ENCODE measurements at places on chromosomes 12 and 14.

- no peak for DNase-seq
Observed at GRCh38 chr14:23566112-23566777, 1.3 kb downstream of the AP1G2 start.

DNA sequence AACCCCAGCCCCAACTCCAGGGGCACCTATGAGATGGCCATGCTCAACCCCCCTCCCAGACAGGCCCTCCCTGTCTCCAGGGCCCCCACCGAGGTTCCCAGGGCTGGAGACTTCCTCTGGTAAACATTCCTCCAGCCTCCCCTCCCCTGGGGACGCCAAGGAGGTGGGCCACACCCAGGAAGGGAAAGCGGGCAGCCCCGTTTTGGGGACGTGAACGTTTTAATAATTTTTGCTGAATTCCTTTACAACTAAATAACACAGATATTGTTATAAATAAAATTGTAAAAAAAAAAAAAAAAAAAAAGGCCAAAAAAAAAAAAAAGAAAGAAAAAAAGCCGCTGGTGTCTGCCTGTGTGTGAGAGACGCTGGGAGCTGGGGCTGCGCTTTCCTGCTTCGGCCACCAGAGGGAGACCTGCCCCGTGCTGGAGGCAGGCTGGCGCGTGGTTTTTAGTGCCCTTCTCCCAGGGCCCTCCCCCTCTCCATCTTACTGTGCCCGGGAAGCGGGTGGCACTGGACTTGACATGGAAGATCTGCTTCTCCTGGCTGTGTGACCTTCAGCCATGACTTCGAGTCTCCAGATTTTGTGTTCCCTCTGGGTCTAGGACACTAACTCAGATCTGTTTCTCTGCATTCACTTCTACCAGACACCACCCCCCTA, 3.4 kb upstream of the NXPH4 start:
- peak; percentile 88 for DNase-seq

- no peak for DNase-seq
Observed at GRCh38 chr14:55802986-55803872, 223.2 kb downstream of the KTN1 start.

GRCh38 chr12:69022674-69023073, 89.7 kb upstream of the CPM start:
- DNase-seq, result no peak

GRCh38 chr12:81597928-81598604, 161.1 kb downstream of the PPFIA2 start:
- no peak for DNase-seq

DNA sequence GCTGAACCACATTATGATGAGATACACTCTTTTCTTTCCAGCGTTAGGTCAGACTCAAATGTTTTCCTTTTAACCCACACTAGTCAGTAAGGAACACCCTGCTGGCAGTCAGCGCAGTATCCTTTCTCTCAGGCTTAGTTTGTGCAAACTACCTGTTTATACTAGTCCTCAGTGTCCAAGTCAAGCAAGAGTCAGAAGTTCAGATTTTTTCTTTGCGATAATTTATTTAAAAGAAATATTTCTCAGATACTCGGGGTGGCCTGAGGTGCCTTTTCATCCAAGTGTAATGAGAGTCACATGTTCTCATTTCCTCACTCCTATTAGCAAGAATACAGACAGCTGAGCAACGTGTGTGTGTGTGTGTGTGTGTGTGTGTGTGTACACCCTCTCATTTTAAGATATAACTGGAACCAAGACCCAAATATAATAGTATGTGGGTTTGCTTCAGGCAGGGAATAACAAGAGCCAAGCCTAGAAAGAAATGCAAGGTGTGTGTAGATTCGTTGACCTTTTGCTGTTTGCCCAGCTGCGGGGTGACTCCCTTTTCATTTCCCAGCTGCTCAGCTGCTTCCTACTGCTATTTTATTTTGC, 182.7 kb downstream of the KICS2 start:
- peak; percentile 51 for DNase-seq

GRCh38 chr12:4908684-4909409, 858 bp upstream of the KCNA1 start:
- DNase-seq, result peak; percentile 10

DNA sequence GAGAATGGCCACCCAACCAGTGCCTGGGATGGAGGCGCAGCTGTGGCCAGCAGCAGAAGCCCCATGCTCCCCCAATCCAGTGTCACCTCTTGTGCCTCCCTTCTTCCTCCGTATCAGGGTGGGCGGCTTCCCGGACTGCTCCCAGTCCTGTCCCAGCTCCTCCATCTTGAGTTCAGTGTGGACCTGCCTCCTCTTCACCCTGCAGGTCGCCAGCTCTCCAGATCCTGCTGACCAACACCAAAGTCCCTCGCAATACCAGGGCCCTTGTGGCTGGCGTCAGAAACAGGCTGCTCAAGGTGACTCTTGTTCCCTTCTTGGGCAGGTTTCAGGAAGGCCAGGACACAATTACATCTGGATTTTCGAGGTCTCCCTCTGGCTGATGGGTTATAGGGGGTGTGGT, 17.0 kb downstream of the MVK start:
- no peak for DNase-seq

GRCh38 chr12:50482571-50482970, 22.2 kb upstream of the DIP2B start:
- DNase-seq, result no peak

DNA sequence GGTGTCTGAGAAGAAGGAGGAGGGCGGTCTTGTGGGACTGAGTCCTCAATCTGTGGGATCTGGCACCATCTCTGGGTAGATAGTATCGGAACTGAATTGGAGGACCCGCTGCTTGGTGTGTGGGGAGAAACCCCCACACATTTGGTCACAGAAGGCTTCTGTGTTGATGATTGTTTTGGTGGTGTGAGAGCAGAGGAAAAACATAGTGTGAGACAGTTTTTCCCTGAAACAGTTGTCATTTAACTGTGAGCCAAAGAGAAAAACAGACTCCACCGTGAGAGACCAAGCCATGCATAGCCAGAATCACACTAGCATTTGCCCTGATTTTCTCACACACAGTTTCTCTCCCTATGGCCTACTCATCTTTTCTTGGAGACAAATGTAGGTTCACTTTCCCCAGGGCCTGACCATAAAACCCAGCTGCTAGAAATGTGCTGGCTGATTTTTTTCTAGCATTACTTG, 91.4 kb upstream of the FLRT2 start:
- peak; percentile 72 for DNase-seq

DNA sequence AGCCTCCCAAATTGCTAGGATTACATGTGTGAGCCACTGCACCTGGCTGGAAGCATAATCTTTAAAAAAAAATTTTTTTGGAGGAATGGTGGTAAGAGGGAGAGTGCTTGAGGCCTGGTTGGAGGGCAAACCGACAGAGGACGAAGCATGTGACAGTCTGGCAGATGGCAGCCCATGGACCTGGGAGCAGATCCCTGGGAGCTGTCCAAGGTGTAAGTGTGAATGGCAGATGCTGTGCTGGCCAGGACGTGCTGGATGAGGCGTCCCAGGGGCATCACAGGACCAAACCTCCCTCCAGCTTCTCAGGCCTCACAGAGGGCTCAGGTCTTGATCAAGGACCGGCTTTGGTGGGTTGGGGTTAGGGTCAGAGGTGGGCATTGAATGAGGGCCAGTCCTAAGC, 128.4 kb upstream of the NCOR2 start:
- DNase-seq, result no peak

GRCh38 chr14:93337143-93337753, 4.4 kb upstream of the BTBD7 start:
- DNase-seq, result no peak

GRCh38 chr14:27072589-27072988, 474.8 kb upstream of the NOVA1 start:
- no peak for DNase-seq

DNA sequence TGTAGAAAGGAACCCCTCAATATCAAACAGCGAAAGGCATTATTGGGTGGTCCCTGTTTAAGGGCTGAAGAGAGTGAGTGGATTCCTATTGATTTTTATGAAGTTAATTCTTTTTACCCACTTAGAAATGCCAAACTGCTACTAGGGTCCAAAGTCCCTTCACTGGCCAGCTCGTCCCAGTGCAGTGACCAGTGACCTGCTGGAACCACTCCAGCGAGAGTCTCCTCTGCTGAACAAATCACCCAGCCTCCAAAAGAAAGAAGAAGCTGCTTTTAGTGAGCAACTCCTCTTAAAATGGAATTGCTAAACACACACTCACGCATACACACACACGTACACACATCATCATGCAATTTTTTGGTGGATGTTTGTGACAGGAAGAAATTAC, 198.2 kb upstream of the PLEKHG7 start:
- DNase-seq, result peak; percentile 16

GRCh38 chr12:117360222-117360550, 1.2 kb downstream of the NOS1 start:
- no peak for DNase-seq

- DNase-seq, result no peak
Observed at GRCh38 chr12:103160622-103161021, 203.1 kb downstream of the ASCL1 start.

DNA sequence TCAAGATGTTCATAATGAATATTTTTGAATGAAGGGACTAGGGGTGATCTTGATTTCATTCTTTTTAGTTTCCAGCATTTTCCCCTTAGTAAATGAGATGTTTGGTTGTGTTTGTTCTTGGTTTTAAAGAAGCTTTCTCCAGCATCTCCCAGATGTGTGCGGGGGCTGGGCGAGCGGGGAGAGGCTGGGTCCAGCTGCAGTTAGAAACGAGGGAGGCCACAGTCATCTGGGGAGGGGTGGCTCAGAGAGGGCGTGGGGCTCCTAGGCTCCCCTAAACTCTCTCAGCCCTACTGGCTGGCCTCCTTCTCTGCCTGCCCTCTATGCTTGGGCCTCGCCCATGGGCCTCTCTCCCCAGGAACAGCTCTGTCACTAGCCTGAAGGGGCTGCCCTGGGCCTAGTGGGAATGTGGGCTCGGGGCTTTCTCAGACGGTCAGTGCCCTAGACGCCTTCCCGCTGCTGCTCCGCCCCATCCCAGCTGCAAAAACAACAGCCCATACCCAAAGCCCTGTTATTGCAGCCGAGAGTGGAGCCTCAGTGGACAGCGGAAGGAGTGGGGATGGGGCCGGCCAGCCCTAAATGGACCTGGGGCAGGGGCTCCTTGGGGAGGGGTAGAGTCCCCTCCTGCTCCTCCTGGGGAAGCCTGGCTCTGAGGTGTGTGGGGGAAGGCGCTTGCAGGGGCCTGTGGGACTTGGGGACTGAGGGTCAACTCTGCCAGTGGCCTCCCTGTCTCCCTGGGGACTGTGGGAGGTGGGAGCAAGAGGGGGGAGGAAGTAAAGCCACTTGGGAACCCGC, 18.3 kb upstream of the EIF2B2 start:
- no peak for DNase-seq

DNA sequence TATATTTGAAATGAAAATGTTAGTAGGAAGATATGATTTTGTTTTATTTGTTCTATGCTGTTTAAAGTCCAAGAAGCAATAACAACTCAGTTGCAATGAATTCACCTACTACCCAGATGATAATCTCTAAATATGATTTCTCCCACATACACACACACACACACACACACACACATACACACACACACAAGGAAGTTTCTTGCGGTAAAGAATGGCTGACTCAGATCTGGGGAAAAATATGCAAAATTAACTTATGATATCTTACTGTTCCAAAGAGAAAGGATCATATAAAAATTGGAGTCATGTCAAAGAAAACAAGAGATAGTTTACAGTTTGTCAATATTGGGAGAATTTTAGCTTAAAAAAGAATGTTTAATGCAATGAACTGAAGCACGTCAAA, 456.7 kb downstream of the SLC16A7 start:
- DNase-seq, result no peak

DNA sequence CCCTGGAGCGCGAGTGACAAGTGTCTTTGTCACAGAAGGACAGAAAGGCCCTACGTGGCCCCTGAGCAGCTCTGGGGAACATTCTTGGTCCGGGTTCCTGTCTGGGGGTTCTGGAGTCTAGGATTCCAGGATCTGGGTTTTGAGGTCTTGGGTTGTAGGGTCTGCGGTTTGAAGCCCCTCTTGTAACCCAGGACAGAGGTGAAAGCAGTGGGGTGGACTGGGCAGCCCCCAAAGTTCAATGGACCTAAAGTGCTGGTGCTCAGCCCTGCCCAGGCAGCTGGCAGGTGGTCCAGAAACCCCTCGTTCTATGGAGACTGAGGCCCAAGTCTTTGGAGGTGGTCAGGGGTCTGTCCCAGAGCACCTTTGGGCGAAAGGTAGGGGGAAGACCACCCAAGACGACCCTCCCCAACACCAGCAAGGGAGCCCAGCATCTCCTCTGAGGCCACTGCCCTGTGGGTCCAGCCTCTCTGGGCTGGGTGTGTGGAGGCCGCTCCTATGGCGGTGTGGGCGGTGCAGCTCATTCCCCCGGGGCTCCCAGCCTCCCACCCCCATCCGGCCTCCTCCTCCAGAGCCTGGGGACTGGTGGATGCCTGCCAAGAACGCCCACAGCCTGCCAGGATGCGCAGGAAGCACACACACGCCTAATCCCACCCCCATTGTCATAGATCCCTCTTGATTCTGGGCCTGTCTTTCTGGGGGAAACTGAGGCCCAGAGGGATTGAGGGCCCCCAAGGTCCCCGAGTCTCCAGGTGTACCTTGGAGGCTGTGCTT, 30.2 kb upstream of the ANKRD9 start:
- DNase-seq, result peak; percentile 76

DNA sequence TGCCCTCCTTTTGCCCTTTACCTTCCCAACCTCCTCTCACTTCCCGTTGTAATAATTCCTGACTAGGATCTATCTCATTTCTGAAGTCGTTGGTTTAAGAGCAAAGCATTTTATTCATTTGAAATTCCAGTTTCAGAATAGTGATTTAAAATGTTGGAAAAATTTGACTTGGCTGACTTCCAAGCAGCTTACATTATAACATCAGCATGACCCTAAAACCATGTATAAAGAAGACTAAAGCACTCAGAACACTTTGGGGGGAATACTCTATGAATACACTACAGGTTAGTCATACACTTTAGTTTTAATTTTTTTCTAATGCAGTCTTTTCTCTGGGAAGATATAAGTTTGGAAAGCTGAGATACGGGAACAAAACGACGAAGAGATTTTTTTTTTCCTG, 161.1 kb downstream of the BTG1 start:
- peak; percentile 43 for DNase-seq

GRCh38 chr12:11916771-11917170, 154.0 kb upstream of the BCL2L14 start:
- no peak for DNase-seq

GRCh38 chr14:20628063-20628854, 13.2 kb downstream of the OR6S1 start:
- DNase-seq, result no peak

- DNase-seq, result no peak
Observed at GRCh38 chr14:39733741-39734140, 301.5 kb upstream of the FBXO33 start.

DNA sequence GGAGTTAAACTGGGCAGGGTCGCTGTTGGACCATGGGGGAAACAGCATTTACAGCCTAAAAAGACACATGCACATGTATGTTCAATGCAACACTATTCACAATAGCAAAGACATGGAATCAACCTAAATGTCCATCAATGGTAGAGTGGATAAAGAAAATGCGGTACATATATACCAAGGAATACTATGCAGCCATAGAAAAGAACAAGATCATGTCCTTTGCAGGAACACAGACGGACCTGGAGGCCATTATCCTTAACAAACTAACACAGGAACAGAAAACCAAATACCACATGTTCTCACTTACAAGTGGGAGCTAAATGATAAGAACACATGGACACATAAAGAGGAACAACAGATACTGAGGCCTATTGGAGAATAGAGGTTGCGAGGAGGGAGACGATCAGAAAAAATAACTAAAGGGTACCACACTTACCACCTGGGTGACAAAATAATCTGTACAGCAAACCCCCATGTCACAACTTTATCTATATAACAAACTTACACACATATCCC, 25.0 kb upstream of the SRP54 start:
- DNase-seq, result no peak

Measured in muscle of arm (tissue), 14 donors.